ENCODE measurements at places on chromosomes 2 and 18. TPM values are rescaled to one million over a fixed set of nuclear protein-coding genes. Genes with fewer than 3 reads are reported as not detected.

OSBPL6 gene
- 3.0 TPM for total RNA-seq

SP3 gene
- 76.2 TPM for total RNA-seq

CHRND gene
- not detected for total RNA-seq

RNU2-63P gene
- 6.9 TPM for total RNA-seq

TGFA gene
- total RNA-seq, result 4.7 TPM

ADRA2B gene
- 0.46 TPM for total RNA-seq

LYG1 gene
- total RNA-seq, result 1.4 TPM

ICA1L gene
- total RNA-seq, result 4.1 TPM

DNA sequence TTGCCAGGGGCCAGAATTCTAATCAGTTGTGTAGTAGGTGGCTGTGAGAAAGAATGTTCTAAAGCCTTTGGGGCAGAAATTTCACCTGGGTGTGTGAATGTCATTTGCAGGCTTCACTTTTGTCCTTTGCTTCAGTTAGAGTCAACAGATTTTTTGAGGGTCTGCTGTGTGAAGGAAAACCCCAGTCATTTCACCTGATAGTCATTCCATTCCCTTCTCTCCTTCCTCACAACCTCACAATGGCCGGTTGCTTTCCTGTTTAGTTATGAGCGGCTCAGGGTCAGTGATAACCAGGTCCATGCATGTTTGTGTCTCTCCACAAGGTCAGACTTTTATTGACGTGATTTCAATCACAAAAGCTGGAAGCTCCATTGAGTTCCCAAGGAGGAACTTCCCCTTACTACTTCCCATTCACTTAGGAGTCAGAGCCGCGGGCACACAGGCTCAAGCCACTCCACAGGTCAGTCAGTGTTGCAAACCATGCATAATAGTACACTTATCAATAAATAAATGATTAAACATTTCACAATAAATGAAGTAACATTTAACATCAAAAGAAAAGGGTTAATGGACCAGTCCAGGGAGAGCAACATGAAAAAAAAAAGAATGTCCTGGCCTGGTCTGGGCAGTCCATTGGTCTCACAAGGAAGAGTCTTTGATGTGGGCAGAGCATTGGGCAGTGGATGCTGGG is 74.3 kb downstream of the NPAS2 start:
- H3K27me3 ChIP-seq, result peaks cover 11% of the 10 kb centered on the region
- no peak overlapping the region for H3K4me3 ChIP-seq
- no peak for DNase-seq
- H3K27ac ChIP-seq, result peak overlapping the region; percentile 94
- H3K4me1 ChIP-seq, result peaks cover 65% of the 10 kb centered on the region

- no peak overlapping the region for H3K4me3 ChIP-seq
- no peak overlapping the region for H3K27ac ChIP-seq
- H3K4me1 ChIP-seq, result no peaks in the 10 kb centered on the region
- no peaks in the 10 kb centered on the region for H3K27me3 ChIP-seq
- peaks cover 5% of the 10 kb centered on the region for H3K36me3 ChIP-seq
- DNase-seq, result no peak
These were observed 78.2 kb downstream of the C1D start for GRCh38 chr2:67984600-67984999.

GRCh38 chr2:217830807-217831206 is 172.0 kb downstream of the TNS1 start:
- H3K27me3 ChIP-seq, result peaks cover 12% of the 10 kb centered on the region
- H3K4me1 ChIP-seq, result peaks cover 12% of the 10 kb centered on the region
- peaks cover 16% of the 10 kb centered on the region for H3K36me3 ChIP-seq
- H3K27ac ChIP-seq, result no peak overlapping the region
- no peak for DNase-seq

DNA sequence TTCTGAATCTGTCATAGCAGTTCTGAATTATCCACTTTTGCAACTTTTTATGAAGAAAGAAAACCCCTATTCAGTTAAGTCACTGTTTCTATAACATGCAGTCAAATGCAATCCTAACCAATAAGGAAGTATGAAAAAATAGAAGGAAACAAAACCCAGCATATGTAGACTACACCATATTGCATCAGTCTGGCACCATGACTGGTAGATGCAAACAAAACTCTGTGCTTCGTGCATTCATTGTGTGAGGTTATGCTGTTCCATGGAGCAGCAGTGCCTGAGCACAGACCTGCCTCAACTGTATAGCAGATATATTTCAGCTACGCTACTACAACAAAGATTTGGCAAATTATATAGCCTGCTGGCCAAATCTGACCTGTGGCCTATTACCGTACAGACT is 325.5 kb downstream of the LRP1B start:
- H3K36me3 ChIP-seq, result no peaks in the 10 kb centered on the region
- no peak overlapping the region for H3K27ac ChIP-seq
- H3K27me3 ChIP-seq, result no peaks in the 10 kb centered on the region

DNA sequence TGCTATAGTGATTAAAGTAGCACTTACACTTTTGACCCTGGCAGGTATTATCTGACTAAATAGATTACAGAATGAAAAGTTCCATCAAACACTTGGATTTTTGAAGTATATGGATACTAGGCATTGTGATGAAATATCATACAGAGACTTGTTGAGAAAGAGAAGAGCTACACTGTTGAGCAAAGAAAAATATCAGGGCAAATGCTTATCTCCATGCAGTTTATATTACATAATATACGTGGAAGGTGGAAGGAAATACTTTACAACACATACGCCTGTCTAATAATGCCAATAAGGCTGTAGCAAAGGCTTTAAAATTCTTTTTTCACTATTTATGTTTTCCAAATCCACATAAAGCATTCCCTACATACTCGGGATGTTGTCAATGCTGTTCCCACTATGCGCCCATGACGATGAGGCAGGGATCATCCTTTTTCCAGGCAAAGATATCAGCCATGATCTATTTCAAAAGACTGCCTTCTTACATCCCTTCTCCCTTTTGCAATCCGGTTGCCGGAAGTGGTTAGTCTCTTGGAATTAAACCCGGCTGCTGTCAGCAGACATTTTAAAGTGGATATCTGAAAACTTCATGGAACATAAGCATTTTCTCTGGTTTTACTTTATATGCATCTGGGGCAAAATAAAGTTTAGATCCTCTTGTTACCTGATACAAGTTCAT is 92.6 kb upstream of the ITGA4 start:
- H3K27me3 ChIP-seq, result no peaks in the 10 kb centered on the region
- H3K4me3 ChIP-seq, result no peak overlapping the region
- no peaks in the 10 kb centered on the region for H3K36me3 ChIP-seq
- H3K4me1 ChIP-seq, result peaks cover 8% of the 10 kb centered on the region
- no peak overlapping the region for H3K27ac ChIP-seq
- no peak for DNase-seq

GRCh38 chr2:23449831-23450331 is 64.9 kb downstream of the KLHL29 start:
- H3K4me1 ChIP-seq, result peaks cover 6% of the 10 kb centered on the region
- no peaks in the 10 kb centered on the region for H3K27me3 ChIP-seq
- H3K4me3 ChIP-seq, result no peak overlapping the region
- peaks cover 6% of the 10 kb centered on the region for H3K36me3 ChIP-seq
- H3K27ac ChIP-seq, result no peak overlapping the region
- no peak for DNase-seq

GRCh38 chr2:229596796-229597195 is 117.6 kb downstream of the DNER start:
- no peak overlapping the region for H3K4me3 ChIP-seq
- peaks cover under 1% of the 10 kb centered on the region for H3K4me1 ChIP-seq
- H3K36me3 ChIP-seq, result no peaks in the 10 kb centered on the region
- H3K27me3 ChIP-seq, result no peaks in the 10 kb centered on the region
- no peak for DNase-seq

- DNase-seq, result no peak
- H3K4me3 ChIP-seq, result no peak overlapping the region
- peaks cover 14% of the 10 kb centered on the region for H3K36me3 ChIP-seq
- no peaks in the 10 kb centered on the region for H3K27me3 ChIP-seq
- no peak overlapping the region for H3K27ac ChIP-seq
These were observed 36.7 kb downstream of the CCDC138 start for GRCh38 chr2:108823286-108823685.

DNA sequence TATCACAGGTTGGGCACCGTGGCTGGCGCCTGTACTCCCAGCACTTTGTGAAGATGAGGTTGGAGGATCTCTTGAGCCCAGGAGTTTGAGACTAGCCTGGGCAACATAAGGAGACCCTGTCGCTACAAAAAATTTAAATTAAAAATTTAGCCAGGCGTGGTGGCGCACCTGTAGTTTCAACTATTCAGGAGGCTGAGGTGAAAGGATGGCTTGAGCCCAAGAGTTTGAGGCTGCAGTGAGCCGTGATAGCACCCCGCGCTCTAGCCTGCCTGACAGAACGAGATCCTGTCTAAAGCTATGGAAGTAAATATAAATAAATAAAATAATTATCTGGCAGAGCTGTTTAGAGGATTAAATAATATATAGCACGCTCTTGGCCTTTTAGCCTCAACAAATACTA is 1.4 kb upstream of the SH3RF3 start:
- no peak for DNase-seq
- peaks cover 11% of the 10 kb centered on the region for H3K4me1 ChIP-seq
- peaks cover 7% of the 10 kb centered on the region for H3K27me3 ChIP-seq
- H3K4me3 ChIP-seq, result peak overlapping the region; percentile 83

DNA sequence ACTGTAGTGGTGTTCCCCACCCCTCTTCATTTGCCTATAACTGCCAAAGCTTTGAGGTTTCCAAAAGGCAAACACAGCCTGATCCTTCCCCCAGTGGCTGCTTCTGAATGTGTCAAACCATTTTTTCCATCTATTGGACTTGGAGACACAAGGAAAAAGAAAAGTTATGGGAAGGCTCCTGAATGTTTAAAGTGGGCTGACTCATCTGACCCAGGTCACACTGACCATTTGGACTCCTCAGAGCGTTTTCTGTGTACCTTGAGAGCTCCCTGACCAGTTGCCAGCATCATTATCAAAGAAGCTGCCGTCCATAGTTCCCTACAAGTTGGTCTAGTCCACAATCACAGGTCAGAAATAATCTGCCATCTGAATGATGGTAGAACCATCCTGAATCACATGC is 123.4 kb upstream of the COL3A1 start:
- no peak for DNase-seq
- H3K4me1 ChIP-seq, result no peaks in the 10 kb centered on the region
- H3K36me3 ChIP-seq, result no peaks in the 10 kb centered on the region
- H3K27me3 ChIP-seq, result no peaks in the 10 kb centered on the region
- H3K4me3 ChIP-seq, result no peak overlapping the region
- no peak overlapping the region for H3K27ac ChIP-seq

- DNase-seq, result no peak
- no peaks in the 10 kb centered on the region for H3K36me3 ChIP-seq
- peaks cover 3% of the 10 kb centered on the region for H3K4me1 ChIP-seq
- H3K4me3 ChIP-seq, result no peak overlapping the region
- H3K27ac ChIP-seq, result no peak overlapping the region
These were observed 9.8 kb downstream of the MYOM1 start for GRCh38 chr18:3209859-3210569.

GRCh38 chr2:131032393-131032836 is 60.8 kb downstream of the FAM168B start:
- H3K4me3 ChIP-seq, result no peak overlapping the region
- no peak for DNase-seq
- peaks cover 5% of the 10 kb centered on the region for H3K36me3 ChIP-seq
- H3K27me3 ChIP-seq, result peaks cover 16% of the 10 kb centered on the region

GRCh38 chr18:41197967-41198366 is 757.1 kb upstream of the PIK3C3 start:
- no peak overlapping the region for H3K4me3 ChIP-seq
- DNase-seq, result no peak
- H3K27ac ChIP-seq, result no peak overlapping the region
- H3K4me1 ChIP-seq, result no peaks in the 10 kb centered on the region
